ENCODE measurements at places on chromosomes 7 and 10. TPM values are rescaled to one million over a fixed set of nuclear protein-coding genes. Genes with fewer than 3 reads are reported as not detected.
A peak's percentile ranks its signal among the peaks of the same experiment; 100 is the strongest.

FGL2 gene
- total RNA-seq = 305 TPM

PTPRZ1 gene
- total RNA-seq = 8.4 TPM

SLC18A3 gene
- not detected for total RNA-seq

ACSL5 gene
- total RNA-seq = 9.7 TPM

TUBAL3 gene
- total RNA-seq = 2.0 TPM

METTL2B gene
- total RNA-seq = 24.6 TPM

MYH16 gene
- total RNA-seq = not detected

DNA sequence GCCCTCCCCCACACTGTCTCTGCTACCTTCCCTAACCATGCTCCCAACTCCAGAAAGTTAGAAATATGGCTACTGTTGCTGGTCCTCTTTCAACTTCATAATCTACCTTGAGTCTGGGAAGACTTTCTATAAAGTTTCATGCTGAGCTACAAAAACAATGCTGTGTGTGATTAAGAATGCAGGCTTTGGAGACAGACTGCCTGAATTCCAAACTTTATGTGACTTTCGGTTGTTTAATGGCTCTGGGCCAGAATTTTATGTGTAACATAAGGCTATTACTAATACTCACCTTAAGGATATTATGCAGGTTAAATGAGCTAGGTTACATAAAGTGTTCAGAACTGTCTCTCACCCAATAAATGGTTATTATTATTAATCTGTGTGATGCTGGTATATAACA lies 19.1 kb downstream of the BET1 start:
- no peak for ATAC-seq

DNA sequence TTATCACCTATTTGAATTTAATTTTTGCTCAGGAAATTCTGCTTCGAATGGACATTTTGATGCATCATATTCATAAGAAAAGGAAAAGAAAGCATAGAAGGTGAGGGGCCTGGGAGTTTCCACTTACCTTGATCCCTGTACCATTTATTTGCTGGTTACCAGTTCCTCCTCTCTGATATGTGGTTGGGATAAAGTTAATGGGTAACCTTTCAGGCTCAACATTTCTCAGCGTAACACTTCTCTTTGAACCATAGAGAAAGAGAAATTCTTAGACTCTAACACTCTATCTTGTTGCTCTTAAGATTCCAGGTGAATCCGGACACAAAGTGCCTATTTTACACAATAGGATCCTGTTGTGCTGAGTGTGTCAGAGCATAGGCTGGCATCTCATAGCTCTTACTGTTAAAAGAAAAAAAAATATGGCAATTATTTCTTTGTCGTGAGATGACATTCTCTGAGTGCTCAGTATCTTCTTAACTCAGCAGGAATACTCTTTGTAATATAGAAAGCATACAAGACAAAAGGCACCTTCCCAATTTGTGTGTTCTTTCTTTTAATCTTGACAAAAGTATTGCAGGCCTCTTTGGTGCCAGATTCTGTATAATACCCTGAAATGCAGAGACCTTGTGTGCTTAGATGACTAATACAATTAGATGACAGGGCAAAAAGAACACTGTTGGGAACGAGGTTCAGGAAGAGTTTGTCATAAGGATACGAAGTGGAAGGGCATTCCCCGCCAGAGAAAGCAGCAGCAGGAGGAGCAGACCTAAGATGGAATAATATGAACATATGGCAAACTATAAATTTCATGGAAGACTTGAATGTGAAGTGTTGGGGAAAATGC lies 689.6 kb downstream of the NRG3 start:
- ATAC-seq = no peak

- no peak for ATAC-seq
Measured at GRCh38 chr10:59085054-59085453, 91.4 kb upstream of the PHYHIPL start.

DNA sequence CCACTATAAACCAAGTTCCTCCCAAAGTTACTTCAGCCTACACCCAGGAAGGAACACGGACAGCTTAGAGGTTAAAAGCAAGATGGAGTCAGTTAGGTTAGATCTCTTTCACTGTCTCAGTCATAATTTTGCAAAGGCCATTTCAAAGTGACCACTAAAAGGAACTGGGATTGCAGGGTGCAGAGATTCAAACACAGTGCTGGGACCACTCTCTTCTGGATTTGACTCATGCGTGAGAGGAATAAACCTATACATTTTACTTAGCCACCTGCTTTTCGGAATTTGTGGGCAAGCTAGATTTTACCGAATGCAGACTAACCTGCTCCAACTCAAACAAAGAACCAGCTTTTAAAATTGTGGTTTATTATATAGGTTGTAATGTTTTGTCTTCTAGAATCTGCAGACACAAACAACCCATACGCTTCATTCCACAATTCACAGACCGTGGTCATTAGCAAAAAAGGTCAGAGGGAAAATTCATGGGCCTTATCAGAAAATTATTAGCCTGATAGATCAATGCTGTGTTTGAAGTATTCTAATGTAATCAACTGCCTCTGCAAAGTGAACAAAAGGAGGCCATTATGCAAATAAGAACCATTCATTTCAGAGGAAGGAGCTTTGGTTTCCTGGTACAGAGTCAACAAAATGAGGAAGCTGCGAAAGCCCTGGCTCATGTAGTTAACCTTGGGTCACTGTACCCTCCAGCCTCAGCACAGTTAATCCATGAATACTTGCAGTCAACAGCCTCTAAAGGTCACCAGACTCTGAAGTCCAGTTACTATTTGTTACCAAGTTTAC lies 342.7 kb upstream of the KLF6 start:
- peak; percentile 38 for ATAC-seq

DNA sequence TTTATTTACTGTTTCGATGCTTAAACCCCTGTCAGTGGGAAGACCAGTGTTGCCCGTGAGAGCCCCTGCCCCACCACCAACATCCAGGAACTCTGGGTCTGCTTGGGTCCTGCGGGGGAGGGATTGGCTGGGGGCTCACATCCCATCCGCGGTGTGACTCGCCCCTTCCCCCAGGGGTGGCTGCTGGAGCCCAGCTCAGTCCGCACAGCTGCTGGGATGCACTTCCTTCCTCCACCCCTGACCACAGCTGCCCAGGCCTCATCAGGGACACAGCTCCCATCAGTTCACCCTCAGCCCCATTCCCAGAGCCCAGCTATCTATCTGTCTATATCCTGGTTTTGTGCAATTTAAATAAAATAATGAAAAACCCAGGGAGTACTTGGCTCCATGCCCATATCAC lies 54.5 kb downstream of the JAKMIP3 start:
- no peak for ATAC-seq

DNA sequence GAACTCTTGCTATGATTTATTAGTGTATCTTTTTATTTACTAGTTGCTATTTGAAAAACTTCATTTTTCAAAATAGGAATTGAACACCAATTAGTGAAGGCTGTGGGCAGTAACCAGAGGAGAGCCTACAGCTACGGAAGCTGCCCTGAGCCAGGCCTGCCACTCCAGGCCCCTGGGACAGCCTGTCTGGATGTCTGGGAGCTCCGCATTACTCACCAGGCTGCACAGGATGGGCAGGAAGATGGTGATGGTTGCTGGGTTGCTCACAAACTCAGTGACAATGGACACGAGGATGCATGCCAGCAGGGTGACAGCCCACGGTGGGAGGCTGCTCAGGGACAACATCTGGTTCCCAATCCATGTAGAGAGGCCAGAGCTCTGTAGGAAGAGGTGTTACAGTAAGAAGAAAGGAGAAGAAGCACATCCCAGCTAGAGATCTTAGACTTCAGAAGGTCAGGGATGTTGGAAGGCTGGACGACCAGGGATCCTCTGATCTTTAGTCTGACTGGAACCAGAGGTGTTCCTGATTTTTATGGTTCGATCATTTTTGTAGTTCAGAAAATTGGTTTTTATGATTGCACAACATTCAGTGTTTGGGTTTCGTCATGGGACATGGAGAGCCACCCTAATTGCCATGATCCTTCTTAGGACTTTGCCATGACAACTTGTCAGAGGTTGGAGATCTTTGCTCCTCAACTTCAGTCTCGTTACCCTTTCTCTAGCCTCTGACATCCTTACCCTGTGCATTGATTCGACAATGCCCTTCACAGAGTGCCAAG lies 23.2 kb downstream of the STMP1 start:
- no peak for ATAC-seq

DNA sequence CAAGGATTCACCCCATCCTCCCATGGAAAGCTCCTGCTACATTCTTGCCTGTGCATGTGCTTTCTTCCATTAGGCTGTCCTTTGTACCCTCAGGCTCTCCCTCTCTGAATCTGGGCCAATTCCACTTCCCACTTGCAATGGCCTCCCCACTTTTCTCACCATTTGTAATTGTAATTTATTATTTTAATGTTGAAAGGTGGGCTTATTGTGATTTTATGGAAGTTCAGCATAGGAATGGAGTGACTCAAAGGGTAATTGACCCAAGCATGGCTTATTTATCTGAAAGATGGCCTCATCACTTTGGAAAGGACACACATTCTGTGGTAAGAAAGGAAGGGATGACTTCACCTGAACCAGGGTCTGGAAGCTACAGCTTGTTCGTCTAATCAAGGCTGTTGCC lies 46.9 kb upstream of the ORC5 start:
- ATAC-seq = no peak

GRCh38 chr7:94374721-94375566 lies 19.8 kb upstream of the COL1A2 start:
- ATAC-seq = peak; percentile 89

DNA sequence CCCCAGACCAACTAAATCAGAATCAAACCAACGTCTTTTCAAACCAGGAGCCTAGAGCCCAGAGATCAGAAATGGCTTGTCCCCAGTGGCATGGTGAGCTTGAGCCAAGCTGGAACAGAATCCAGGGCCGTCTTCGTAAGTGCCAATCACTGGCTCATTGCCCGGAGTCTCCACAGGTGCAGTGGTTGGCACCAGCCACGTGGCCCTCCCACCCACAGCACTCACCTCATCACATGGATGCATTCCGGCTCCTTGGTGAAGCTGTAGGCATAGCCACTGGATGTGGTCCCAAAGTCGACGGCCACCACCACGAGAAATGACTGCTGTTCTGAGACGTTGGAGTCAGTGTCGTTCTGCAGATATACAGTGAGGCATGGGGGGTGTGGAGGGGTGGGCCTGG lies 37.4 kb downstream of the HSPA12A start:
- no peak for ATAC-seq

Measured in gastroesophageal sphincter (tissue), 4 donors.